Stimulated activated CD8-positive, alpha-beta memory T cell treated with anti-CD3 and anti-CD28 coated beads, Interleukin-7, amount 100 ng/mL, for 1 hour (primary cell): ENCODE measurements at places on chromosomes 13 and 19.

GRCh38 chr13:36998624-36999041 is 507 bp downstream of the ALG5 start:
- DNase-seq, result no peak

- DNase-seq, result no peak
Observed at GRCh38 chr13:111532111-111532510, 211.7 kb downstream of the TEX29 start.

DNA sequence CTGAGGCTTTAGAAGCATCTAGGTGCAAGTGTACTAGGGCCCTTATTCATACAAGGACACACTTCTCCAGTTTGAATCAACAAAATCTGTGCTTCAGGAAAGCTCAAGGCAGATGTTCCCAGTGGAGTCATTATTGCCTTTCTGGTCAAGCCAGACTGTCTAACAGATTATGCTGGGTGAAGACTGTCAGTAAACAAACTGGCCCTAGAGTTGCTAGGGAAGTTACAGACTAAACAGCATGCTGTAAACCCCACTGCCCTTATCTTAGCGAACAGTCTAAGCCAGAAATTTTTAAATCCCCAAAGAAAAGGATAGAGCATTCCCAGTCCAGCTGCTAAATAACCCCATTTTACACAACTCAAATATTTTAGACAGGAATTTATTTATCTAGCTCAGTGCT is 1701.3 kb upstream of the PRR20A start:
- no peak for DNase-seq

DNA sequence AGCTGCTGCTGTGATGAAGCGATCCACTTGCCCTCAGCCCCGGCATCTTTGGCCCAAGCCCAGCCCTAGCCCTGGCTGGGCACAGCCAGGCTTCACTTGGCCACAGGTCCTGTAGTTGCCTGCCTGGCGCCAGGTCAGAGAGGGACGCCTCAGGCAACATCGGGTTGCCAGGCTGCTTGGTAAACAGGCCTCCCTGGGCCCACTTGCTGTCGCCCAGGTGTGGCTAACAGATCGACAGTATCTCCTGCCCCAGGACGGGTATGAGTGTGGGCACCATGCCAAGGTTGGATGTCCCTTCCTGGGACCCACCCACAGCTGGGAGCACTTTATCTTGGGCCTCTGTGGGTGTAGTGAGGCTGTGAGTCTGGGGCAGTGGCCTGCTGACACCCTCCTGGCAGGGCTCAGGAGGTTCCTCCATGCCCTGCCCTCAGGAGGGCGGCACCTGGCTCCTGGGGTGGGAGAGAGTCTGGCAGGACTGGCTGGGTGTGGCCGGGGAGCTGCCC is 27.8 kb downstream of the CARM1 start:
- DNase-seq, result no peak

DNA sequence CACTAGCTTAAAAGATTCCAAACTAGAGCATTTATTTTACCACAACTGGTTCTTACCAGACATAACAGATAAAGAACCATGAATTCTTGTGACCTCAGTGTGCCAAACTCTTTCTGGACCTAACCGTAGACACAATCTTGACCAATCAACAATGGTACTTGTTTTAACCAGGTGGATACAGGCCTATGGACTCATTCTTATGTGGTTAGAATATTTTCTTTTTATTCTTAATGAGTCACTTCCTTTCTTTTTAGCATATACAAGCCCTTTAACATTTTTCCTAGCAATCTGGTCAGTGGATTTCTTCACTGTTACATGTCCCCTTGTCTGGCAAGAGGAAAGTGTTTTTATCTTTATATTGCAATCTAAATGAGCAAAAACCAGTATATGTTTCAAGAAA is 792.1 kb upstream of the SPRY2 start:
- DNase-seq, result no peak

- DNase-seq, result no peak
Observed at GRCh38 chr13:68358294-68358705, 1128.2 kb upstream of the PCDH9 start.

DNA sequence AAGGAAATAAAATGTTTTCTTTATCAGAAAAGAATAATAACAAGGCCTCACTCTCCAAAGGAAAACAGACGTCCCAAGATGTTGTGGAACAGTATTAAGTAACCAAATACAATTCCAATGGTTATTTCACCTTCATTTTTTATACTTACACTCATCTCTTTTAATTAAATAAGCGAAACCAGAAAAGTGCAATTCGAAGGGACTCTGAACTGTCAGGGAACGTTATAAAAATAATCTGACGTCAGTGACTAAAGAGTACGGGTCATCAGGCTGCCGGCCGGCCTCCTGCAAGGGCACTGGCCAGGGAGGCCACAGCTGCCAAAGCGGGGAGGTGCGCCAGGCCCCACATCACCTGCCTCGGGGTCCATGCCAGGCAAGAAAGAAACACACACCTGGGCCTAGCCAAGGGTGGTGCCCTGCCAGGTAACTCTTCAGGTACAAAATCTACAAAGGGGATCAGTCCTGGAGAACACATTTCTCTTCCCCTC is 61.2 kb downstream of the CDADC1 start:
- DNase-seq, result no peak

GRCh38 chr13:36986462-36987240 is 12.5 kb downstream of the ALG5 start:
- DNase-seq, result no peak

DNA sequence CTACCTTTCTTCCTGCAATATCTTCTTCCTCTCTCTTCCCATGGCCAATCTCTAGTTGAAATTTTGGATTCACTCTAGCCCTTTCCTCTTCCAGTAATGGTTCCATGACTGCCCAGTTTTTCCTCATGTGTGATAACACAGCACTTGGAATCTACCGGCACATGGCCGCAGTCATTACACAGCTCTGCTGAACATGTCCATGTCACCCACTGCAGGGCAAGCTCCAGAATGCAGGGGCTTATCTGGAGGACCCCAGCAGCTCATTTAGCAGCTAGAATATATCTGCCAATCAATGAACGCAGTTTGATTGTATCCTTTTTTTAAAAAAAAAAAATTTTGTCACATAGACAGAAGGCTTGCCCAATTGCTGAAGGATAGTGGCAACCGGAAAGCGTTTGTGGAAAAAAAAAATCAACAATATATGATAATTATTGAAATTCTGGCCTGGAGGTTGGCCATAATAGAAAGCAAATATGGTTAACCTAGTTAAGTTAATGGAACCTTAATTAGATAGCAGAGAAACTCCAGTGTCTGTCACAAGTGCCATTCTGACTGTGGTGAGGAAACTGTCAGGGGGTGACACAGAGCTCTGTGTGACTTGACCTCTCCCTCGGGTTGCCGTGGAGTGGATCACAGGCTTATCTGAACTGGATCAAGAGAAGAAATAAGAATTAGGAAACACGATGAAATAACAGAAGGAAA is 426.7 kb downstream of the LIG4 start:
- no peak for DNase-seq

- no peak for DNase-seq
Observed at GRCh38 chr13:65456150-65456912, 1773.8 kb downstream of the PCDH9 start.

GRCh38 chr19:9309974-9310446 is 372 bp upstream of the ZNF699 start:
- no peak for DNase-seq

GRCh38 chr13:112985803-112986408 is 16.9 kb downstream of the MCF2L start:
- DNase-seq, result no peak

GRCh38 chr13:102709536-102709935 is 14.7 kb upstream of the METTL21C start:
- no peak for DNase-seq

GRCh38 chr19:5580161-5580571 is 12.4 kb upstream of the TINCR start:
- DNase-seq, result no peak

DNA sequence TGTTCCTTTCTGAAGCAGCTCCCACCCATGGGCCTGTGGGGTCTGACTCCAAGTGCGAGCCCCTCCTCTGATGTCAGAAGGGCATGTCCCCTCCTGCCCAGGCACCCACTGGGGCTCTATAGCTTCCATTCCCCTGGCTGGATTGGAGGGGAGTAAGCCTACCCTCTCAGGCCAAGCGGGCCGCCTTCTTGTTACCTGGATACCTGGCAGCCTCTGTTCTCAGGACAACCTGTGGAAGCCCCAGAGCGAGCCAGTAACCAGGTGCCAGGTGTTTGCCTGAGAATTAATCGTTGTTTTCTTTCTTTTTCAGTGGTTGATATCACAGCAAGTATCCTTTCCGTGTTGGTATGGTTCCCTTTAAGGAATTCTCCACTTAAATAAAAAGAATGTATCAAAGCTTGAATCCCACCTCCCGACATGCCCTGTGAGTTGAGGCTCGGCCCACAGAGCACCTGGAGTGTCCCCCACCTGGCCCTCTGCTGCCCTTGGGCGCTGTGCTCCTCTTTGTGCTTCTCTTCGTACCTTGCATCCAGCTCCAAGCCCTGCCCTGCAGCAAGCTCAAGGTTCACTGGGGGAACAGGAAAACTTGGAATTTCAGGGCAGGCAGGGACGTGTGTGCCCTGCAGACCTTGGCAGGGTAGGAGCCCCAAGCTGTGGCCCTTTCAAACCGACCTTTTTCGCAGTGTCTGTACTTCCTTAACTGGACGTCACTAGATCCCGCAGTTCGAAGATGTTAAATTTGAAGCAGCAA is 15.0 kb downstream of the MAU2 start:
- DNase-seq, result no peak

DNA sequence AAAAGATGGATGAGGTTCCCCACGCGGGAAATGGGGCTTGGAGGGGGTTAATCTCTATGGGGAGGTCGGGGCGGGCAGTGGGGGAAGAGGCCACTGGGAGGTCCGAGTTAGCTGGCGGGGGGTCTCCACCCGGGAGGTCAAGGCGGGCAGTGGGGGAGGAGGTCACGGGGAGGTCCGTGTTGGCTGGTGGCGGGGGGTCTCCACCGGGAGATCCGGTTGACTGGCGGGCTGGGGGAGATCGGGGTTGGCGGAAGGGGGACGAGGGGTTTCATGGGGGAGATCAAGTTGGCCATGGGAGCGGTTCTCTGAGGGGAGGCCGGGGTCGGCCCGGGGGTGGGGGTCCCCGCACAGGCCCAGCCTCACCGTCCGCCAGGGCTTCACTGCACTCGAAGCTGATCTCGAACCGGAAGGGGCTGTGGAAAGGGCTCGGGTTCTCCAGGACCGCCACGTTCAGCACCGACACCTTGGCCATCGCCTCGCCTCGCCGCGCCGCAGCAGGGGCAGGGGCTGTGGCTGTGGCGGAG is 342 bp downstream of the ASF1B start:
- DNase-seq, result no peak

GRCh38 chr13:43472980-43473379 is 313.8 kb downstream of the ENOX1 start:
- no peak for DNase-seq

DNA sequence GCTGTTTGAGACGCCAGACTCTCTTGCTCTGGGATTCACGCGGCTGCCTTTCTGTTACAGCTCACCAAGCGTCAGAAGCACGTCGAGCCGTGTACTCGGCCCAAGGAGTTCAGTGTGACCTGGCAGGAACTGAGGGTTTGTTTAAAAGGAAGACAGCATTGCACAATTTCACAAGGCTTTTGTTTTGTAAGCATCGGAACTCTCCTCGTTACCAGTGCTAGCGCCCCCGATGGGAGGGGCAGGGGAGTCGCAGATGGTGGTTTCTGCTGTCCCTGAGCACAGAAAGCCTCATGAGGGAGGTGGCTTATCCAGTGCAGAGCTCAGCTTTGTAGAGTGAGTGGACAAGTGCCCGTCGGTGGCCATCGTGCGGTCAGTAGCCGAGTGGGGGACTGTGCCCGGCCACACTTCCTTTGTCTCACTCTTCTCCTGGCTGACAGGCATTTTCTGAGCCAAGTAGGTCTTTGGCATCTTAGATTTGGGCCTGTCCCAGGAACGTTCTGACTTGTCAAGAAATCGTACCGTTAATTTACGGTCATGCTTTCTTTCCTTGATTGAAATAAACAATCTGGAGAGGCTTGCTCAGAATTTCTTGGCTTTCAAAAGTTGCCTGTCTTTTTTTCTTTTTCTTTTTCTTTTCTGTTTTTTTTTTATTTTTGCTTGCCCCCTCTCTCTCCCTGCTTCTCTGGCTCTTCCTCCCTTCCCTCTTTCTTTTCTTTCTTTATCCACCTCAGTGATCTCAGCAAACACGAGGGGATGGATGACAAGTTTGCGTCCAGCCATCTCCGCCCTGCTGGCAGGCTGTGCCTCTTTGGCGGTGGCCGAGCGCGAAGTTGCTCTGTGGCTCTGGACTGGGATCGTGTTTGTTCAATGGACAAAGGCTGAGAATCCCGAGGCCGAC is 7.7 kb downstream of the KDM4B start:
- DNase-seq, result no peak

DNA sequence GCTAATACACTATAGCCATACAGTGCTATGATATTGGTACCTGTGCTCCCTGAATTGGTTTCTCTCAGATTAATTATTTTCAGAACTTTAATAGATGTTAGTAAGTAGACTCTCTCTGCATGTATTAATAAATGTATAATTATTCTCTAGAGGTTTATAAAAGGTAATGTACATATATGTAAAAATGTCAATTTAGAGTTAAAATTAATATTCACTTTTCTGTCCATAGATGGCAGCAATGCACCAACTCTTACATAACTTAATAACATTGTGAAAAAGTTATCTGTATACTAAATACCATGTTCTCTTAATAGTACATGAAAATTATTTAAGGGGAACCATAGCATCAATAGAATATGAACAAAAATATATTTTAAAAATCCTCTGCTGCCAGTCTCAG is 515.0 kb upstream of the KLHL1 start:
- no peak for DNase-seq

DNA sequence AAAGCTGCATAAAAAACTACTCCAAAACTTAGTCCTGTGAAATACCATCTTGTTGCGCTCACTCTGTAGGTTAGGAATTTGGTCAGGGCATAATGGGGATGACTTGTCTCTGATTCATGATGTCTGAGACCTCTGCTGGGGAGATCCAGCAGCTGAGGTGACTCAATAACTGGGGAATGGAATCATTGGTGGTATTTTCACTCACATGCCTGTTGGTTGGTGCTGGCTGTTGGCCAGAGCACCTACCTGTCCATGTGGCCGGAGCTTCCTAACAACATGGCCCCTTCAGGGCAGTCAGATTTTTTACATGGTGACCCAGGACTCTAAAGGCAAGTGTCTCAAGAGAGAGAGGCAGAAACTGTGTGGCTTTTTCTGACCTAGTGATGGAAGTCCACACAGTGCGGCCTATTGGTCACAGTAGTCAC is 7.4 kb upstream of the ESD start:
- DNase-seq, result no peak

GRCh38 chr19:33825556-33825955 is 28.9 kb downstream of the KCTD15 start:
- no peak for DNase-seq

DNA sequence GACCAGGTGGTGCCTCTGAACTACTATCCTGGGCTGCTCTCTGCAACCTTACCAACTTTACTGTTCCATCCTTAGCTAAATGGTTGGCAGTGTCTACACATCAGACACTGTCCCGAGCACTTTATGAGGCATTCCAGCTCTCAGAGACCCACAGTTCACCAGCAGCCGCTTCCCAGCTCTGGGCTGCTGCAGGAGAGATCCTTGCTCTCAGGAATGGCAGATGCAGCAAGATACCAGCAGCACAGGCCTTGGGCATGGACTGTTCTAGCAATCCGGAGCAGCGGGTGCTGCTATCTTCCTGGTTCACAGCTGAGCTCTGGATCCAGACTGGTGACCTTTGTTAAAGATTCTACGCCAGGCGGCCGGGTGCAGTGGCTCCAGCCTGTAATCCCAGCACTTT is 3.3 kb upstream of the LPAR2 start:
- DNase-seq, result no peak
